Hair follicular keratinocyte (primary cell): ENCODE measurements at places on chromosomes 16 and 17. TPM values are rescaled to one million over a fixed set of nuclear protein-coding genes. Genes with fewer than 3 reads are reported as not detected.

Gene OSGIN1
- 1.2 and 2.1 TPM in 2 replicates for total RNA-seq

Gene CBLN1
- not detected in 2 replicates for total RNA-seq

Gene CDR2L
- 11.9 and 20.4 TPM in 2 replicates for total RNA-seq

Gene TEX19
- 0.08 TPM in 1 of 2 replicates, not detected in the other for total RNA-seq

Gene MYO15B
- total RNA-seq = 1.2 and 6.9 TPM in 2 replicates

Gene CHTF18
- 23.5 and 26.5 TPM in 2 replicates for total RNA-seq

Gene MYH8
- total RNA-seq = not detected in 2 replicates

Gene C17orf113
- 0.16 and 0.38 TPM in 2 replicates for total RNA-seq

Gene TMEM235
- total RNA-seq = not detected in 2 replicates

Gene THRA
- total RNA-seq = 10.5 and 11.3 TPM in 2 replicates
